ENCODE measurements at places on chromosomes 5 and 9. TPM values are rescaled to one million over a fixed set of nuclear protein-coding genes. Genes with fewer than 3 reads are reported as not detected.

DNA sequence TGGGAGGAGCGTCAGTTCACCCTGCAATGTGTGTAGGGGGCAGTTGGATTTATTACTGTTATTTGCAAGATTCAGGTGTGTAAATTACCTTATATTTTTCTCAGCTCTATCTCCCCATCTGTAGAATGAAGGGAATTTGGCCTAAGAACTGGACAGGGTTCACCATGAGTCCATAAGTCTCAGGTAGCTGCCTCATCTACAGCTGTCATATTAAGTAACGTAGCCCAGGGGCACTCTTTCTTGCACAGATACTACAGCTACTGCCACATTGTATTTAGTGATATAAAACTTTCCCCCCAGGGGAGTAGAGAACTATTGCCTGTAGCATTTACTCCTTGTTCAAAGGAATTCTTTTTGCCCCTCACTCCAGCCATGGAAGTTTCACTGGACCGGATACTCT, 301.4 kb upstream of the ZNF608 start:
- no peaks in the 10 kb centered on the region for H3K36me3 ChIP-seq
- no peak overlapping the region for H3K4me3 ChIP-seq
- no peak for DNase-seq
- H3K4me1 ChIP-seq, result peaks cover 20% of the 10 kb centered on the region
- no peaks in the 10 kb centered on the region for H3K27me3 ChIP-seq

PRKACG gene
- total RNA-seq, result not detected

PDE6A gene
- total RNA-seq, result not detected

GRCh38 chr5:33369485-33370465, 71.0 kb upstream of the TARS1 start:
- no peaks in the 10 kb centered on the region for H3K4me1 ChIP-seq
- no peaks in the 10 kb centered on the region for H3K36me3 ChIP-seq
- no peaks in the 10 kb centered on the region for H3K27me3 ChIP-seq

GRCh38 chr9:135878528-135879236, 28.7 kb downstream of the CAMSAP1 start:
- no peak for DNase-seq
- H3K4me1 ChIP-seq, result no peaks in the 10 kb centered on the region
- no peaks in the 10 kb centered on the region for H3K36me3 ChIP-seq
- no peak overlapping the region for H3K4me3 ChIP-seq

DNA sequence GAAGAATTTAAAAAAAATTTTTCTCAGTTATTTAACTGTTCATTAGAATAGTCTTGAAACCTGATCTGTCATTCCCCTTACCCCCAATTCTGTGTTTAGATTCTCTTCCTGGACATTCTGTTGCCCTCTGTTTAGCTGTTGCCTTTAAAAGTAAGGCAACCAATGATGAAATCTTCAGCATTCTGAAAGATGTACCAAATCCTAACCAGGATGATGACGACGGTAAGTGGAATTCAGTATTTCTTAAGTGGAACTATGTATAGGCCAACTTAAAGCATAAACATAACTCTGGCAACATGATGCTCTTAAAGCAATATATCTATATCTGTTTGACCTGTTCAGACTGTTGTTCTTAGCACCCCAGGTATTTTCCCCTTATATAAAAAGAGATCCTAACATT, 27.2 kb downstream of the NCBP1 start:
- H3K4me3 ChIP-seq, result no peak overlapping the region
- H3K27me3 ChIP-seq, result no peaks in the 10 kb centered on the region
- no peak overlapping the region for H3K27ac ChIP-seq
- H3K4me1 ChIP-seq, result no peaks in the 10 kb centered on the region
- DNase-seq, result no peak
- H3K36me3 ChIP-seq, result peaks cover 26% of the 10 kb centered on the region

- DNase-seq, result no peak
- no peak overlapping the region for H3K27ac ChIP-seq
- no peaks in the 10 kb centered on the region for H3K27me3 ChIP-seq
- H3K4me3 ChIP-seq, result no peak overlapping the region
- no peaks in the 10 kb centered on the region for H3K36me3 ChIP-seq
- no peaks in the 10 kb centered on the region for H3K4me1 ChIP-seq
Measured at GRCh38 chr9:78714576-78714975, 417.7 kb downstream of the PSAT1 start.

Measured in thyroid gland (tissue), 4 donors.